Calu3 (cell line): ENCODE measurements at places on chromosomes 11 and 22. TPM values are rescaled to one million over a fixed set of nuclear protein-coding genes. Genes with fewer than 3 reads are reported as not detected.

GRCh38 chr11:126664643-126665042 lies 309.2 kb downstream of the ST3GAL4 start:
- DNase-seq, result no peak

- DNase-seq, result no peak
These were observed 54.0 kb upstream of the CCDC188 start for GRCh38 chr22:20204806-20205205.

DNA sequence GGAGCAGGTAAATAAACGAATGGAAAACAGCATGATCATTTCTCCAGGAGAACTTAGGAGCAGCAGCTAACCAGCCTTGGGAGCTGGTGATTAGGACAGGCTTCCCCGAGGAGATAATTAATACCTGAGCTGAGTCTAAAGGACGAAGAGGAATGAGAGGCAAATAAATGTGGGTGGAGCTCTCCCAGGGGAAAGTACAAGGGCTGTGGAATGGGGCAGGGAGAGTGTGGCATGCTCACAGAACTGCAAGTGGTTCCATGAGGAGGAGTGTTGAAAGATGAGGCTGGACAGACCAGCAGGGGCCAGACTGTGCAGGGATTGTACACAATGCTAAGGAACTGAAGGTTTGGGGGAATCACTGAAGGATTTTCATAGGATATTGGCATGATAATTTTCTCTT lies 14.2 kb upstream of the TLCD5 start:
- DNase-seq, result no peak

The EIF3D gene
- total RNA-seq, result 214 and 224 TPM in 2 replicates
